Pons (tissue), 1 donor: ENCODE measurements at places on chromosomes 6 and 20.
A peak's percentile ranks its signal among the peaks of the same experiment; 100 is the strongest.

GRCh38 chr6:41548098-41548840, 2.1 kb downstream of the FOXP4 start:
- no peak for DNase-seq

GRCh38 chr6:150666071-150666470, 66.4 kb downstream of the PLEKHG1 start:
- DNase-seq, result no peak

- no peak for DNase-seq
These were observed 26.9 kb downstream of the CLVS2 start for GRCh38 chr6:123022975-123023374.

- DNase-seq, result no peak
These were observed 268.8 kb downstream of the TMEM242 start for GRCh38 chr6:157054531-157054979.

DNA sequence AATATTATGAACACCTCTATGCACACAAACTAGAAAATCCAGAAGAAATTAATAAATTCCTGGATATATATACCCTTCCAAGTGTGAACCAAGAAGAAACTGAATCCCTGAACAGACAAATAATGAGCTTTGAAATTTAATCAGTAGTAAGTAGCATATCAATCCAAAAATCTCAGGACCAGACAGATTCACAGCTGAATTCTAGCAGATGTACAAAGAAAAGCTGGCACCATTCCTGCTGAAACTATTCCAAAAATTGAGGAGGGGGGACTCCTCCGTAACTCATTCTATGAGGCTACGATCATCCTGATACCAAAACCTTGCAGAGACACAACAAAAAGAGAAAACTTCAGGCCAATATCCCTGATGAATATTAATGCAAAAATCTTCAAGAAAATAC, 67.0 kb upstream of the PDE7B start:
- no peak for DNase-seq

DNA sequence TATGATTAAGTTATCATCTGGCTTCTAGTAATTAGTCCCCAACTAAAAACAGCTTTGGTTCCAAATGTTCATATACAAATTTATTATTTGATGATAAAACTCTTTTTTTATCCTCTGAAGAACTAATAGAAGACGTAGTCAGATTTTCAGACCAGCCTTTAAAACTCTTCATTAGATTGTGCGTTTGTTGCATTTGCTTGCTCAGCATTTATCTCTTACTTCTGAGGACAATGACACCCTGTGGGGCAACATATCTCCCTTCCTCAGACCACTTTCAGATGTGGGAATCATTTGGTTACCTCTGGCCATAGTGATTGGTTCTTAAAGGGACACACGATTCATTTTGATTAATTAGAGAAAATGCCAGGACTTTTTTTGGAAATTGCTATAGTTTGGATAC, 481.8 kb downstream of the HAO1 start:
- DNase-seq, result no peak

GRCh38 chr6:85077098-85077497, 312.7 kb upstream of the TBX18 start:
- DNase-seq, result peak; percentile 5
